AG04450 (cell line): ENCODE measurements at places on chromosomes 7 and 10.

DNA sequence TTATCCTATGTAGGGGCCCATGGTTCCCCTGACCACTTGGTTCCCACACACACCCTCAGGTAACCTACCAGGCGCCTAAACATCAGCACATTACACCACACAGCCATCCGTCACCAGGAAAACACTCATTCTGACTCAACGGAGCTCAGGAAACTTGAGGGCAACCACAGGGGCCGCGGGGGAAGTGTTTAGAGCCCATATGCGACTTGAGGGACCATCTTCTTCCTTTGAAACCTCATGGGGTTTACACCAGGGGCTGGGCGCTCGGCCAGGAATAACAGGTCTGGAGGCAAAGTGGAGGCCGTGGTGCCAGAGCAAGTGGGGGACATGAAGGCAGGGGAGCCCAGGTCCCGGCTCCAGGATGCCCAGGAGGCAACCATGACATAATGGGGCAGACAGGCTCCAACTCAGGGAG is 1.5 kb downstream of the STX1A start:
- no peak for DNase-seq

DNA sequence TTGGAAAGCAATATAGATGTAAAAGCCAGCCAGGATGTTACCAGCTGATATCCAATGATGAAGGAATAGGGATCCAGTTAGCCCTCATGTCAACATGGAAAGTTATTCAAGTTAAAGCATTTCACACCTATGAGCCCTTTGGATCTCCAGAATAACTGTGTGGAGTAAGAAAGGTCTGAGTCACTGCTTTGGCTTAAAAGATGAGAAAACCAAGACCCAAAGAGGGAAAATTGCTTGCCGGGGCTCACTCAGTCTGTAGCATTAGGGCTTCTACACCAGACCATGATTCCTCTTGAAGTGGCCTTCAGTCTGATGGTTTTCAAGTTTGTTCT is 12.6 kb downstream of the LSM5 start:
- no peak for DNase-seq

- DNase-seq: no peak
These were observed 1.9 kb upstream of the ITPRIP start for GRCh38 chr10:104340111-104340526.

DNA sequence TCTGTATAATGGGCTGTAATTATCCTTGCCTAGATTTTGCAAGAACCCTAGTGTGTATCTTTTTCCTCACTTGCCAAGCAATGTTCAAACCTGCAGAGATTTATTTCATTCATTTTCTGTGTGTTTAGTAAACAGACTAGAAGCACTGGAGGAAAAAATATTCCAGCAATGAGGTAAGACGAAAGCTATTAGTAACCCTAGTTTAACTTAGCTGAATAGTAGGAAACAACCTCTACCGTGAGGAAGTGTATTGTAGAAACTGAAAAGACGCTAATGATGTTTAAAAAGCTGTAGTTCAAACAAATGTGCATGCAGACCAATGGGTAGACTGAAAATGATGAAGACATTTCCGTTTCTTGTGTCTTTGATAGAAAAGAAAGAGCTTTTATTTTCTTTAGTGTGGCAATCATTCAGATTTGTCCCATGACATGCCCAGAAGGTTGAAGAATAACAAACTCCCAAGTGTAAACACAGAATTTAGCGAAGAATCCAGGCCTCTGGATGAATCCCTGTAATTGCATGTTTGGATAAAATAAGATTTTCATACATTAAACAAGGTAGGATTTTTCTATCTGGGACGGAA is 20.7 kb downstream of the CAV1 start:
- DNase-seq: no peak

DNA sequence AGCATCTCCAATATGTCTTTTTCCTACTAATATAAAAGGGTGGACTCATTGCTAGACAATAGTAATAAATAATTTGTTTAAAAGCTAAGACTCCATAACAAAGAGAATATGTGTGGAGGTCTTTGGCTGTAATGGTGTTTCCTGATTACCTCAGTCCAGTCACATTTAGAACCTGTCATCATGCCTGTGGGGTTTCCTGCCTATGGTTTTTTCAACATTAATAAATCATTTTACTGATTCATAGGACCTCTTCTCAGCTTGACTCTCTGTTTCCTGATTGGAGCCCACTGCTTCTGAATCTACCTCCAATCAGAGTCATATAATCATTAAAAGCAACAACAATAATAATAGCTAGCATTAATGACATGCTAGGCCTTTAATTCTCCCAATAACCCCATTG is 52.4 kb upstream of the GNAI1 start:
- DNase-seq: no peak

DNA sequence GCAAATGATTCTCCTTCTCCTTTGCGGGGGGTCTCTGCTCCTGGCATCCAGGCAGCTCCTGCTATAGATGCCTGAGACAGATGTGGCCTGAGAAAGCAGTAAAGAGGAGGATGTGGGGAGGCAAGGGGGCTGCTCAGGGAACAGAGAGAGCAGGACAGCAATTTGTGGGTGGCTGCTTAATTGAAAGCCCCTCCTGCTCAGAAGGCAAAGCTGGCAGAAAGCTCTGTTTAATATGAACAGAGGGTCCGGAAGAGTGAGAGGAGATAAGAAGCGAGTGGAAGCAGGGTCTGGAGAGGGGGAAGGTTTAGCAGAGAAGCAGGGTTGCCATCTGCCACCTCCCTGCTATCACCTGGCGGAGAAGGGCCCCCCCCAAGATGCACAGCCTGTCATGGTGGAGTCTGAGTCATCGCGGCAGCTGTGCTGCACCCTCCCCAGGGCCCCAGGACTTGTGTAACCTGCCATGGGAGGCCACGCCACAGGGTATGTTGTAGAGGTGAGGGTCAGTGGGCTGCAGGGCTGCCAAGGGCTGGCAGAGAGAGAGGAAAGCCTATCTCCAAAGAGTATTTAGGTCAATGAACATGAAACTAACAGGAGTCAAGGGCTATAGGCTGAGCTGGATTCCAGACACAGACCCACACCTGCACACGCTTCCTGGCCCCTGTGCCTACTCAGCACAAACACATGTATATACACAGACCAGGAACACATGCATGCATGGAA is 1109.8 kb upstream of the AUTS2 start:
- DNase-seq: no peak

DNA sequence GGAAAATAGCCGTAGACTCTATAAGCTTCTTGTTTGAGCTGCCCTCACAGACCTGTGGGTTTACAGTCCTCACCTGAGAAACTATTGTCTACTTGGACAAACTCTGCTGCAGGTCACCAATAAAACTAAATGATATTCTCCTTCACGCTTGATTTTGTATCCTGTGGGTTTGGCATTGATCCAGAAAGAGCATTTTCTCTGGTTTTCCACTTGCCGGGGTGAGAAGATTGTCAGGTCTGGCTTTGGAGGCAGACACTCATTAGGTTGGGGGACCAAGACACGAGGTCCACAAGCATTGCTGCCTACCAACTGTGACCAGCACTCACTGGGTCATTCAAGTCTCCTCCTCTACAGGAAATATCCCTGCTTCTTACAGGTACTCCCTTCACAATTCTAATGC is 68.5 kb downstream of the CDC14C start:
- DNase-seq: no peak

DNA sequence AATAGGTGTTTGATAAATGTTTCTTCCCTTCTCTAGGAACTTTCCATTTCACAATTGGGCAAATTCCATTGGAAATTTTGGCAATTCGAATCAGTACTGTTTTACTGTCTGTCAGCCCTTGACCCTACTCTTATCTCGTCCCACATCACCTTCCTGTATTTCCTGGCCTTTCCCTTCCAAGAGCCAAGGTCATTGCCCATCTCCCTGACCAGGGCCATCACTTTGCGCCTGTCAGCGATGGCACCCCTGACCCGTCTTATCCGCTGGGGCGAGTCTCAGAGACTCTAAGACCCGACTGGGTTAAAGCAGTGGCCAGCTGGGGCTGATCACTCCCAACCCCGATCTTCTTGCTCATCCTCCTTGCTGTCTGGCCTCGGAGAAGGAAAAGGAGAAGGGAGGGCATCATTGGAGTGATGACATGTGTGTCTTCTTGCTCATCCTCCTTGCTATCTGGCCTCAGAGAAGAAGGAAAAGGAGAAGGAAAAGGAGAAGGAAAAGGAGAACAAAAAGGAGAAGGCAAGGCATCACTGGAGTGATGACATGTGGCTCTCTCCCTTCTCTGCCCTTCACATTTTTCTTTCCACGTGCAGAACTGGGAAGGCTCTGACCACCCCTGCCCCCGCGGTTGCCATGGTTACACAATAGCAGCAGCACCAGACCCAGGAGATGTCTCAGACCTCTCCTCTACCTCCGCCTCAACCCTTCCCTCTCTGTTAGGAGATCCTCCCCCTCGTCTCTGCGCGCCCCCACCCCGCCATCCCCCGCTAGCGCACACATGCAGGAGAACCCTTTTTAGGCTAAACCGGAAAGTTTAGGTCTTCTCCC is 2.0 kb downstream of the SEMA3D start:
- no peak for DNase-seq

- no peak for DNase-seq
These were observed 71.1 kb downstream of the CFAP58 start for GRCh38 chr10:104424719-104425118.

- no peak for DNase-seq
These were observed 6.3 kb upstream of the PIP4K2A start for GRCh38 chr10:22720667-22721066.

DNA sequence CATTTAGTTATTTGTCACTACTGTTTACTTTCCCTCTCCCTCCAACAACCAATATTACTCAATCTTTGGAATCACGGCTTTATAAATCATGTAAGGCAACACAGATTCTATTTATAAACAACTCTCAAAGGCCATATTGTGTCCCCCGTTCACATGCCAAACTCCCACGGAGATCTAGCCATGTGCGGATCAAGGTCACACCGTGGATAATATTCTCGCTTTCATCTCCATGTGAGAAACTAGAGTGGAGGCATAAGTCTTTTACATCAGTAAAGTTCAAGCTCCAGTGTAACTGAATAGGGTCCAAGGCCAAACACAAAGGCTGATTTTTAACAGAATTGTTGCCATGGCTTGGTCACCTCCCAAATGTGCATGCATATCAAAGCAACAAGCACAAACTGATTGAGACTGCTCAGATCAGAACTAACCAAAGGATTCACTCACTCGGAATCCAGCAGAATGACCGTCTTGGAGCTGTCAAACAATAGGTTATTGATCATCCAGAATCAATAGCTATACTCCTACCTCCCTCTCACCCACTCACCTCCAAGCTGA is 569.5 kb upstream of the LRRN3 start:
- DNase-seq: no peak
